AG09319 (cell line): ENCODE measurements at places on chromosomes 2 and 18.

DNA sequence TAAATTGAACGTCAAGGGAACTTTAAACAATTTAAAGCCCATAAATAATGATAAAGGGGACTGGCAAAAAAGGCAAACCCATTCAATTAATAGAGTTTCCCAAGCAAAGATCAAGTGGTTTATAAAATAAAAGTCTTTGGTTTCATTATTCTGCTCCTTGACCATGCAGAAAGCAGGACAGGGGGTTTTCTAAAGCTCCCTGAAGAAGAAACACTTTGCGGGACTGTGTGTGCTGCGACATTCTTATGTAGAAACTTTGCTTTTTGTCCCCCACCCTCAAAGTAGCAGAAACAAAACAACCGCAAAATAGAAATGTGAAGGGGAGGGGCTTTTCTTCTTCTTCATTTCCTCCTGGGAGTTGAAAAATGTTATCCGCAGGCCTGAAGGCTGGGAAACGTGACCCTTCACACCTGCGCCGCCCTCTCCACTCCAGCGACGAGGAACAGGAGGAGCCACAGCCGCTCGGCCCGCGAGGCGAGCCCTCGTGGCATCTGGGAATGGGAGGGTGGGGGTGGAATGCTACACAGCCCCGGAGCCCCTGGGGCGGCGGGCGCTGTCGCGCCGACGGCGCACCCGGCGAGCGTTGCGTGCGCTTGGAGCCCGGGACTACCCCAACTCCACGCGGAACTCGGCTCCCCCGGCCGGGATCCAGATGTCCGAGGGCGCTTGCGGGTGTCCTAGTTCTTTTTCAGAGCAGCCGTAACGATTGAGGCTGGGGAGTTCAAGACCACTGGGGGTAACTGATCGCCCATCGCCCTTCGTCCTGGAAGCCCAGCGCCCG, 4.3 kb upstream of the GBX2 start:
- no peak for DNase-seq

GRCh38 chr2:220708366-220708765, 863.7 kb downstream of the EPHA4 start:
- peak; percentile 54 for DNase-seq

GRCh38 chr2:15115776-15116175, 445.4 kb downstream of the NBAS start:
- no peak for DNase-seq

DNA sequence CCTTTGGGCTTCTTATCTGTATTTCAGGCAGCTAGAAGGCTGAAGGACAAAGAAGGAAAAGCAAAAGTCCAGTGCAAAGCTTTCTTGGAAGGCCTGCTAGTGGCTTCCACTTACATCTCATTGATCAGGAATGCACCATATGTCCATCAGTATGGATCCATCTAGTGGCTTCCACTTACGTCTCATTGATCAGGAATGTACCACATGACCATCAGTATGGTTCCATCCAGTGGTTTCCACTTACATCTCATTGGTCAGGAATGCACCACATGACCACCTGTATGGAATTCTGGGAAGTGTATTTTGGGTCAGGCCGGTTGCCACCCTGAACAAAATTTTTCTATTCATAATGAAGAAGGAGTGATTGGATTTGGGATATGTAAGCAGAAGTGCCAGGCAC, 70.6 kb downstream of the LYPD6 start:
- no peak for DNase-seq

DNA sequence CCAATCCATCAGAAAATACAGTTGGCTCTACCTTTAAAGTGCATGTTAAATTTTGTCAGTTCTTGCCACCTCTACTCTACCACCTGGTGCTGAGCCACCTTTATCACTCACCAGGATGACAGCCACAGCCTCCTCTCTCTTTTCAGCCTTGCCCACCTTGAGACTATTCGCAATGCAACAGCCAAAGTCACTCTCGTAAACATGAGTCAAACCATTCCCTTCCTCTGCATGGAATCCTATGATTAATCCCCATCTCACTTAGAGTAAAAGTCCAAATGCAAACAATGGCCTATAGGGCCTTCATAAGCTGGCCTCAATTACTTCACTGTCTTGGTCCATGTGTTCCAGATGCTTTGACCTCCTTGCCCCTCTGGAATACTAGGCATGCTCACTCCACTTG, 5.8 kb upstream of the OSBPL6 start:
- no peak for DNase-seq

- no peak for DNase-seq
These were observed 72.8 kb upstream of the MC4R start for GRCh38 chr18:60445341-60445740.

DNA sequence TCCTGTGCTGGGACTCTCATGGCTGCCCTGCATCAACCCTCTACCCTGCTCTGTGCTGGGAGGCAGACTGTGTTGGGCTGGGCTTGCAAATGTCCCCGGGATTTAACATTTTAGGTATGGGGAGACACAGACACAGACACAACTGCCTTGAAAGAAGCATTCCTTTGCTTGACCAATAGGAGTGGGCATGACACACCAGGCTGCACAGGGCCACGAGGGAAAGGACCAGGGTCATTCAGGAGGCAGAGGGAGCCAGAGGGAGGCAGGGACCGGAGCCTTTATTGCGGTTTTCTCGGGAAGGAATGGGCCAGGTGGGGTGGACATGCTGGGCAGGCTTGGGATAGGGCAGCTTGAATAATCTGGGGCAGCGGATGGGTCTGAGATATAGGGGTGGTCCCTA, 238.7 kb upstream of the COPS8 start:
- no peak for DNase-seq

DNA sequence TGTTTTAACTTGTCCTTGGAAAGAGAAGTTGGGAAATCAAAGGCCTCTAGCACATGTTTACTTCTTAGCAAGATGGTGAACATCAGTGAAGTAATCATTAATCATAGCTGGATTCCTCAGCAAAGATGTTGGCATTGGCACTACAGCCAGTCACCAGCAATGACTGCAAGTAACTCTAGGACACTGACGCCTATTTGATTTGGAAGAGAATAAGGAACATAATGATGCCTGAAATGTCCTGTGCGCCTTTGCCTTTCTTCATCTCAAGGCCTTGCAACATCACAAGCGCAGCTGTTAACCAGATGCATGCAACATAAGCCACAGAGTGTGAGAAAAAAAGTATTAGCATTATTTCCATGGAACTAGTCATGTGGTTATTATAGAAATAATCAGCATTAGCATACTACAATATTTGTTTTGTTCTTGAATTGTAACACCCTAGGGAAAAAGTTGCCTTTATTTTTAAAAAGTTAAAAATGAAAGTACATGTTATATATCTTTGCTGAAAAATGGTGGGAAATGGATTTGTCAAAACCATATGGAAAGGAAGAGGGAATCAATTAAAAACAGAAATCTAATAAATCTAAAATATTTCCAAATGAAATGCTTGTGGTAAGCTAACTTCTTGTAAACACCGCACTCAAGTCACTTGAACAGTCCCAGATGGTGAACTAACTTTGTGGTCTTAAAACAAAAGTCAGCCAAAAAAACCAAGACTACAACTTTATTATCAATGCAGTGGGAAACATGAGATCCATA, 55.6 kb downstream of the THADA start:
- DNase-seq, result peak; percentile 95

DNA sequence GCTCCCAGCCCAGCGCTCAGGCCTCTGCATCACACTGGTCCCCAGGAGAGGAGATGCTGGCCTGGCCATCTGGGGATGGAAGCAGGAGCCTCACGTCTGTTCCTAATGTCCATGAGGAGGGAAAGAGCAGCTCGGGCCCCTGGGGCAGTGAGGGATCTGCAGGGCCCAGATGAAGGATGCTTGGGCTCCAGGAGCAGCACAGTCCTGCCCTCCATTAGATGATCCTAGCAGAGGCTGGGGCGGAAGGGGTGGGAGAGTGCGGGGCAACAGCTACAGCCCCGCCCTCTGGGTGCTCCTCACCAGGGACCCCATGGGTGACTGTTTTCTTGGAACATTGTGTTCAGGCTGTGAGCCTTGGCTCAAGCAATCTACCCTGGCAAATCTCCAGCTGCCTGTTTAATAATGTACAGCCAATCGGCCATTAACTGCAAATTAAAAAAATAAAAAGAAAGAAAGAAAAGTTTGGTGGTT, 49.7 kb downstream of the TNS1 start:
- DNase-seq, result no peak

- no peak for DNase-seq
These were observed 345.8 kb downstream of the SOCS6 start for GRCh38 chr18:70634576-70635147.

DNA sequence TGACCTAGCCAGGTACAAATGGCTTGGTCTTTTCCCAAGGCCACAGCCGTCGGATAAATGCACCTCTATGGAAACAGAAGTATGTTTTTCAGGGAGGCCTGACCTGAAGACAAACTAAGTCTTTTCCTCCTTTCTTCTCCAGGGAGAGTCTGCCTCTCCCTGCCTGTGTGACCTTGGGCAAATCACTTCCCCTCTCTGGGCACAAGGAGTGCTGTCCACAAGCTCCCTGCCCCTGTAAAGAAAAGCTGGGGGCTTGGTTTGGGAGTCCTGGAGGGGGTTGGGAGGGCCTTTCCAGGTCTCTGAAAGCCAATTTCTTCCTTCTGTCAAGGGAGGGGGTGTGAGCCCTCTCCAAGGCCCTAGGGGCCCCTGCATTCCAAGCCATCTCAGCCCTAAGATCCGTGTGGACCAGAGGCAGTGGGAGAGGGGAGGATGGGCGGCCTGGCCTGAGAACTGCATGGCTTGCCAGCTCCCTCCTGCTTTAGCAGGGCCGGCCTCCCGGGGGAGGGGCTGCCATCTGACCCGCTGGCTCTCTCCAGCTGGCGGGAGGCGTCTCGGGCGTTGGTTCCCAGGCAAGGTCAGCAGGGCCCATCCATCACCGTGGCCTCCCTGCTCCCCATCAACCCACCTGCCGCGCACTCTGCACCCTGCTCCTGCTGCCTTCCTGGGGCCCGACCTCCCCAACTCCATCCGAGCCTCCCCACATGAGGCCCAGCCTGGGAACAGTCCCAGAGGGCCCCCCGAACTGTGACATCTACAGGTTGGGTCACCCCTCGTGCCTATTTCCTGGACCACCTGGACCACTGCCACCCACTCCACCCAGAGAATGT, 61.4 kb downstream of the SMAD7 start:
- no peak for DNase-seq

- DNase-seq, result no peak
These were observed 59.9 kb upstream of the CYRIA start for GRCh38 chr2:16725549-16725948.

- no peak for DNase-seq
These were observed 42.9 kb downstream of the ACYP2 start for GRCh38 chr2:54158311-54158710.

- no peak for DNase-seq
These were observed 593.9 kb downstream of the NYAP2 start for GRCh38 chr2:225993430-225993829.

GRCh38 chr2:6845312-6845711, 20.4 kb downstream of the CMPK2 start:
- no peak for DNase-seq

GRCh38 chr2:165475277-165476004, 5.9 kb downstream of the CSRNP3 start:
- no peak for DNase-seq

DNA sequence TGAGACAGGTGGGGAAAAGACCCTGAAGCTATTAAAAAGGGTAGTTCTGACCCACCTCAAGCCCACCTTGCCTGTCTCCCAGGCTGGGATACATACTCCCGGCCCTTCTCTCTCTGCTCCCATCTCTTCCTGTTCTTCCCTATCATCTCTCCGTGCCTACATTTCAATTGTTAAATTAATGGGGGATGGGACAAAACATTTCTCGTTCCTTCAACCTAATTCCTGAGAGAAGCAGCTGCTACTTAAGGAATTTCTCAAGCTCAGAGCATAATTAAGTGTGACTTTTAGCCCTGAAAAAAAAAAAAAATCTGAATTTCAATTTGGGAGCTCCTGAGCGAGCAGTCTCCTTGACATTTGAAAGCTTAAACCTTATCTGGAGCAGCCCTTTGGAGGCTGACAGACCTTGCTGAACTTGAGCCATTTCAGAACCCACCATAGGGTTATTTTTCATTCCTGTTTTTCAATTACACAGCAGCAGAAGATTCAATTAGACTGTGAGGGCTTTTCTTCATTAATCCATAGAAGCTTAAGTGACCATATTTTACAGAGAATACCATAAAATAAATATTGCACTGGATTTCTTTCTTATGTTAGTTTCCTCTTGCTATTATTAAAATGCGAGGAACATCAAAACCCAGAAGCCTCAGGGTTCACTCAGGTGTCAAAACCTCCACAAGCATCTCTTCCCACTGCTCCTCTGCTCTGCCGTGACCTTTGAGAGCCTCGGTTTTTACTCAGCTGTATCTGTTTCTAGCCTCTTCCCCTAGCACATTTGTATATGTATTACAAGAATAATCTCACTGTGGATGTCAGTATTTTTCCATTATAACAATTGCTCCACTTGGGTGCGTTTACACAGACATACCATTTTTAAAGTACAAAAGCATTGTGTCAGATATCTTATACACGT, 125.7 kb downstream of the B3GNT2 start:
- DNase-seq, result no peak

GRCh38 chr18:8116341-8117005, 492.8 kb upstream of the RAB12 start:
- DNase-seq, result no peak

DNA sequence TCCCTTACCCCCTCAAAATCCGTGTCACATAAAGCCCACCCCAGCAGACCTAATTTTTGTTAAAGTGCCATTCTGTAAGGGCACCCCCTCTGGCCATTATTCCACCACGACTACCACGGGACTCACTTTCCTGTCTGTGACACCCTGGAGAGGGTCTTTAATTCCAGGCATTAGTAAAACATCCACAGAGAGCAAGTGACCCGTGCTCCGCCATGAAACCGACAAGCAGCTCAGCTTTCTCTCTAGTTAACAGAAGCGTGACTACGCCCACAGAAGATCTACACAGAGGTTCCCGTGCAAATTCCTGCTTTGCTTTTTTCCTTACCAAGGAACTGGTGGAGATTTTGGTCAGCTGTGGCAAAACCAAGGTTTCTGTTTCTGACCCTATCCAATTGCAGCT, 4.4 kb downstream of the SIGLEC15 start:
- no peak for DNase-seq

DNA sequence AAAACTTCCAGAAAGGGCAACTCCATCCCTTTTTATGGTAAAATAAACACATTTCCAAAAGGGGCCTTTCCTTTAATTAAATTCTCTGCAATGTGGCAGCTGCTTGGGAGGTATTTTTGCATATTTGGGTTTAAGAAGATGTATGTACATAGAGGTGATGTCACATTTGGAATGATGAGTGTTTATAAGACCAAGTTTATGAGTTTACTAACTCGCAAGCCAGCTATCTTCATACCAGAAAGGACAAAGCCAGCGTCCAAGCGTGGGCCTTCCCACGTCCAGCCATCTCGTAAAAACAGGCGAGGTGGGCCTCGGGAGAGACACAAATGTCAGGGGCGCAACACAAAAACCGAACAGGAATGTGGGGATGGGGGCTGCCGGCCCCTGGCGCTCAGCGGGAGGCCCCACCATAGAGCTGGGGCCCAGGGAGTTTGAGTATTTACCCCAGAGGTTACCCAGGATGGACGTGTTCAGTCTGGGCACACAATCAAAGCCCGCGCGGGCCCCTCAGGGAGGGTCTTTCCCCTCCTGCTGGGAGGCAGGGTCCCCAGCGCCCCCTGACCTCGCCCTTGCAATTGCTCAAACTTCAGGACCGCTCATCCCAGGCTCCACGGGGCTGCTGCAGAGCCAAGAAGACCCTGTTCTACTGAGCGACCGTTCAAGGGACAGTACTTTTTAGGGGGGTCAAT, 137.3 kb downstream of the TWIST2 start:
- DNase-seq, result no peak
